Hair follicle dermal papilla cell (primary cell): ENCODE measurements at places on chromosomes 6 and 20. TPM values are rescaled to one million over a fixed set of nuclear protein-coding genes. Genes with fewer than 3 reads are reported as not detected.

GLP1R gene
- not detected in 2 replicates for total RNA-seq

SLCO4A1 gene
- under 0.01 and 0.16 TPM in 2 replicates for total RNA-seq

FILIP1 gene
- 0.97 and 2.9 TPM in 2 replicates for total RNA-seq

GJA1 gene
- 654 and 667 TPM in 2 replicates for total RNA-seq

LBP gene
- total RNA-seq: 0.12 TPM in 1 of 2 replicates, not detected in the other
